ENCODE measurements at places on chromosomes 3 and 15. TPM values are rescaled to one million over a fixed set of nuclear protein-coding genes. Genes with fewer than 3 reads are reported as not detected.

DNA sequence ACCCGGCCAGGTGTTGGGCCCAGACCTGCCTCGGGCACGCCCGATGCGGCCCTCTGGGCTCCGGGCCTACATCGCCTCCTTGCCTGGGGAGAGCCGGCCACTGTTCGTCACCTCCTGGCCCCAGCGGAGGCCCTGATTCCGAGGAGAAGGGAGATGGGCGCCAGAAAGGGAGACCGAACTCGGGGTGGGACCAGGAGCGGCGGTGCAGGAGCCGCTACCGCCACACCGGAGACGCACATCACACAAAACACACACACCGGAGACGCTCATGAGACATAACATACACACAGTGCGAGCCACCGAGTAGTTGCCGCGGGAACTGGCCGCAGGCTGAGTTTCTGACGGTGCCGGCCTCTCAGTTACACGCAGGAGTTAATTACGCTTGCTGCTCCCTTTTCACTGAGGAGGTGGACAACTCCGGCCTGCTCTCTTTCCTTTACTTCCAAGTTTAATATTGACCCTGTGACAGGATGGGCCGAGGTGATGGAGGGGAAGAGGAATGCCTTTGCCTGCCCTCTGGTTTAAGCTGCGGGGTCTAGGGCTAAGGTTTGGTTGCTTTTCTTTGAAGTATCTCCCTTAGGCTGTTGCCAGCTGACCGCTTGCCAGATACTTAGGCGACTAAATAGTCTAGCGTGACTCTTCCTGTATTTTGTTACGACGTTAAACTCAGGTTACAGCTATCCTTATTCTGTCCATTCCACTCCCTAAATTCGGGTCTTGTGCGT, 570 bp downstream of the PCNP start:
- DNase-seq, result no peak

DNA sequence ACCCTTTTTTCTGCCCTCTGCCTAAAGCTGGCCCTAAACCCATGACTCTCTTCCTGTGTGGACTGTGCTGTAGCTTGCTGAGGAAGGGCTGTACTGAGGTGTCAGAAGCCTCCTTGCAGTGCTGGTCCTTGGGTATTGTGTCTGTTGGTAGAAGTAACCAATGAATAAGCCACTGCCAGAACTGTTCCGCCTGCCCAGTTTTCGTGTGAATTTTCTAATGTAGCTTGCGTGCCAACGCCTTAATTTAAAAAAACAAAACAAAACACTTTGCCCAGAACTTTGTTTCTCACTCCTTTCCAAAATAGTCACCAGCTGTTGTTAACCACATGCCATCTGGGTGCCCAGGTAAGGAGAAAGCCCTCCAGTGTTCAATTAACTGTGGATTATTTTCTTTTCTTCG, 101.9 kb downstream of the KLHL25 start:
- DNase-seq, result no peak

The AMIGO3 gene
- total RNA-seq, result not detected

The ZMYND10 gene
- total RNA-seq, result 0.71 TPM

GRCh38 chr15:45588219-45588875, 1.2 kb downstream of the BLOC1S6 start:
- DNase-seq, result no peak

The NDN gene
- total RNA-seq, result 49.5 TPM

The STX19 gene
- not detected for total RNA-seq

The LPP gene
- 210 TPM for total RNA-seq

- no peak for DNase-seq
Observed at GRCh38 chr15:98689431-98689861, 41.1 kb downstream of the IGF1R start.

DNA sequence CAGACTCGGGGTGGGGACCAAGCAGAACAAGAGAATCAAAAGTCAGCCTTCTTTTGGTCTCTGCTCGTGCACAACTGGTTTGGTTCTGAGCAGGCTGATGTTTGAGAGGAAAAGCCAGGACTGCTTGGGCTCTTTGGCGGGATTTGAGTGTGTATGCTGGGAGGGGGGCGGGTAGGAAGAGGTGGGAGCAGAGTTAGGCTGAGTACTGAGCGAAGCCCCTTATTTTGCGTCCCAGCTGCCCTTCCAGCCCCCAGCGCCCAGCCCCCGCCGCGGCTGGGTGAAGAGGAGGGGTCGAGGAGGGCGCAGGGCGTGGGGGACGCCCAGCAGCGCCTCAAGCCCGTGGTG, 153.5 kb upstream of the GOLIM4 start:
- no peak for DNase-seq

The ZBTB38 gene
- total RNA-seq, result 75.4 TPM

DNA sequence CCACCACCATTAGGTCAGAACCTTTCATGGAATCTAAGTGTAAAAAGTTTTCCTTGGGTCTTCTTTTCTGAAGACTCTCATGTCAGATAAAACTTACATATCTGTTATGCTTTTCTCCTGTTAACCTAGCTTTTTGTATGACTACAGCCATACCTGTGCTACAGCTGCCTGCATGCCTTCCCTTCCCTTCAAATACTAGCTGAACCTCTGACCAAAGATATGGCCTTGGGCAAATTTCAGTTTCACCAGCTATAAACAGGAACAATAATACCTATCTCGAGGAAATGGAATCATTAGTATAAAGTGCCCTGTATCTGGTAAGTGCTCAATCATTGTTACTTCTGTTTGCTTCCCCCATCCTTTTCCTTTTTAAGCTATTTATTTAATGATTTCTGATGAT, 25.0 kb downstream of the GLB1 start:
- DNase-seq, result no peak

The ZNF592 gene
- total RNA-seq, result 30.1 TPM

DNA sequence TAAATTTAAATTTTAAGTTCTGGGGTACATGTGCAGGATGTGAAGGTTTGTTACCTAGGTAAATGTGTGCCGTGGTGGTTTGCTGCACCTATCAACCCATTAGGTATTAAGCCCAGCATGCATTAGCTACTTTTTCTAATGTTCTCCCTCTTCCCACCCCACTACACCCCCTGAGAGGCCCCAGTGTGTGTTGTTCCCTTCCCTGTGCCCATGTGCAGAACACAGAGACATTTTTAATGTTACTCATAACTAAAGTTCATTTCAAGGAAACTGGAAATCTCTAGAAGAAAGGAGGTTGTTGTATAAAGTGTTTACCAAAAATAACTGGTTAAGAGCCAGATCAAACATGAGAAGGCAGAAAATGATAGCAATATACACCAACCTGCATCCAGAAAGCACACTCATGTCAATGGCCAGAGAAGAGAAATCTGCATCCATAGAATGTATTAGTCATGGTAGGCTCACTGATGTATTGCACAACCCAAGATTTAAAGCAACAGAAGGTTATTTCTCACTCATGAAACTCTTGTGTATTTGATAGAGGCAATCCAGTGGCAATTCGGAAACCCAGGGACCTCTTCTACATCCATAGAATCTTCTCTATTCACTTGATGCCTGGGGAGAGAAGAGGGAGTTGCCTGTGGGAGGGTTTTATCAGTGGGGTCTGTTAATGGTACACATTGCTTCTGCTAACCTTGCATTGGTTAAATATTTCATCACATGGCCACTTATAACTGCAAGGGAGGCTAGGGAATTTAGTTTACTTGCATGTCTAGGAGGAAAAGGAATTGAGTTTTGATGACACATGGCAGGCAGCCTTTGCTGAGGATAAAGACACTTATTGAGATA, 321.9 kb upstream of the RASGRP1 start:
- DNase-seq, result no peak

DNA sequence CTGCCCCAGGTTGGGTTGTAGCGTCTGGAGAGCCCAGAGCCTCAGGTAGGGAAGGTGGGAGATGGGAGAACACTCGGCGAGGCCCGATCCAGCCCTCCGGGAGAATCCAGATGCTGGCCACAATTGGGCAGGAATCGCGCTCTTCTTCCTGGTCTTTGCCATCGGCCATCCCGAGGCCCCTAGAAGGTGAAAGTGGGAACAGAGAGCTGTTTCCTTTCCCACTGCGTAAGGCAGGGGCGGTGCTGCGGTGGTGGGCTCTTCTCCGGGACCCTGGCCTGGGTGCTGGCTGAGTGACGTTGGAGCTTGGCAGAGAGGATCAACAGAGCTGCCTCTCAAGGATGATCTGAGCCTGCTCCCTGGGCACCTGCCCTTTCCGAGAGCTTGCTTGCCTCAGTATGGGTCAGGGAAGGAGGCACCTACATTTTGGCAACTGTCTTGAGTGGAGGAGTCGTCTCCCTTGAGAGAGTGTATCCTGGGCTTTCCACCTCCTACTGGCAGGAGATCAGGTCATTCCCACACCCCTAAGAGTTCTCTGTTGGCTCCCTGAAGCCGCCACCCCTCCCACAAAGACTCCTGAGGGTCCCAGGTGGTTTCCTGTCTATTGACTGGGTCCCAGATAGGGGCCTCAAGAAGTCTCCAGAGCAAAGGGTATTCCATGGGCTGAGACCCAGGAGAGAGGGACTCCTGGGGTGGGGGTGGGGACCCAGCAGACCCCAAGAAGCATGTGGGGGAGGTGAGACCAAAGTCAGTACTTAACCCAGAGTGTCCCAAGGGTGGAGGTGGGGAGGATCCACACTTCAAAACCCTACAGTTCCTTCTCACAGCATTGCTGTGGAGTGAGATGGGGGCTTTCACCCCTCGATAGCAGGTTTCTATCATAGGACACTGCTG, 1.6 kb downstream of the C15orf39 start:
- no peak for DNase-seq

- no peak for DNase-seq
Observed at GRCh38 chr3:84717894-84718293, 240.9 kb upstream of the CADM2 start.

DNA sequence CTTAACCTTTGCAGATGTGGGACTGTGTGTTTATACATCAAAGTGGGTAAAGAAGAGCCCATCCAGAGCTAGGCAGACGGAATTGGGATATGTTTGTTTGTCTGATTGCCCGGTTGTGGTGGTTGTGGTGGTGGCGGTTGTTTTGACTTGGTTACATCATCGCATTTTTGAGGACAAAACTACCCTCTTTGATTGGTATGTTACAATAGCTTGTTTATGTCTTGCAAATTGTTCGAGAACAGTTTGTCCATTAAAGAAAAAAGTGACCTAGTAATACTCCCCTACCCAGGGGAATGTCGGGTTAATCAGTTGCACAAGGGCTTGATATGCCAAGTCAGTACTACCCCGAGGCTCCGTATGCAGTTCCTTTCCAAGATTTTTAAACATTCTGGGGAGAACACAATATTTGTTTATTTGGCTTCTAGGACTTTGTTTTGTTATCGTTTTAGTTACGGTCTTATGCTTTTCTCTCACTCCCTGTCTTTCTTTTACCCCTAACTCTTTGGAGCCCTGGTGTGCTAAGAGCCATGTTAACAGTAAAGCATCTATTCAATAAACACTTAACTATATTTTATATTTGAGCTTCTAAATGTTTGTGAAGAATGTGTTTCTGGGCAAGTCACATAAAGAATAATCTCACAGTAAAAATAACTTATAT, 315.4 kb downstream of the LPP start:
- no peak for DNase-seq

The LAMB2 gene
- total RNA-seq, result 310 TPM

- DNase-seq, result no peak
Observed at GRCh38 chr3:5190147-5190791, 2.8 kb downstream of the EDEM1 start.

The ADGRG7 gene
- total RNA-seq, result not detected

GRCh38 chr3:32310918-32311839, 72.7 kb downstream of the CMTM8 start:
- no peak for DNase-seq

DNA sequence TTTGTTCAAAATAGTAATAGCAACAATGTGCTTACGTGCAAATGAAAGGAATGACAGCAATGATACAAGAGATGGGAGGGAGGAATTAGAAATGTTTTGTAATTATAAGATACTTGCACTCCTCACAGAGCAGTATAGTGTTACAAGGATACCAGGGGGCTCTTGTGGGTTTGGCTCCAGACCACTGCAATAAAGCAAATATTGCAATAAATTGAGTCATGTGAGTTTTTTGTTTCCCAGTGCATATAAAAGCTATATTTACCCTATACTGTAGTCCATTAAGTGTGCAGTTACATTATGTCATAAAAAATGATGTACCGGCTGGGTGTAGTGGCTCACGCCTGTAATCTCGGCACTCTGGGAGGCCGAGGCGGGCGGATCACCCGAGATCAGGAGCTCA, 864.3 kb downstream of the NSUN3 start:
- DNase-seq, result no peak

- DNase-seq, result no peak
Observed at GRCh38 chr15:89101302-89102193, 13.3 kb downstream of the ABHD2 start.

DNA sequence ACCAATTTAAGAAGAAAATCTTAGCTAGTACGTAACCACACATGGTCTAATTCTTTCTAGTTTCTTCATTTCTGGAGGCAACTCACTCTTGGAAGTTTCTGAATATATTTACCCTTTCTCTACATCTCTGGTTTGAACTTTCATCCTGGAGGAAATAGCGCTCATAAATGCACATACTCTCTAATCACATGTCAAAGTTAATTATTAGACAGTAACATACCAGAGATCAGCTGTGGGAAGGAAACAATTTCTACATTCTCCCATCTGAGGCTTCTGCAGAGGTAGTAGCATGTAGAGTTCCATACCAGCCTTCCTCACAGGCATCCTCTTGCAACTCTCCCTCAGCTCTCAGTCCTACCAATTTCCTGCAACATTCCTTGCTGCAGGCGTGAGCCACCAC, 132.5 kb downstream of the RBPMS2 start:
- no peak for DNase-seq

GRCh38 chr3:146505516-146505915, 36.2 kb upstream of the PLSCR2 start:
- no peak for DNase-seq

- no peak for DNase-seq
Observed at GRCh38 chr15:39828374-39828931, 45.8 kb upstream of the FSIP1 start.

The PCSK6 gene
- total RNA-seq, result 16.9 TPM
